Activated T-helper 1 cell treated with anti-CD3 and anti-CD28 coated beads, Interleukin-12 subunit alpha, Interleukin-12 subunit beta, Interleukin-2, Interleukin-4 antibody, amounts not matched to agents 30 ng/mL and 10 ng/mL and 1 ng/mL, durations not matched to agents 14 hours and 24 hours and 36 hours (primary cell): ENCODE measurements at places on chromosomes 5 and 9. TPM values are rescaled to one million over a fixed set of nuclear protein-coding genes. Genes with fewer than 3 reads are reported as not detected.

LIFR gene
- total RNA-seq = 0.10 and 0.20 TPM in 2 replicates

GOLPH3 gene
- 85.1 and 91.3 TPM in 2 replicates for total RNA-seq

SPINK5 gene
- total RNA-seq = not detected in 2 replicates

NFIB gene
- total RNA-seq = not detected in 2 replicates

SLIT3 gene
- total RNA-seq = 0.03 and 0.20 TPM in 2 replicates

CCDC192 gene
- total RNA-seq = not detected in 2 replicates

SEMA6A gene
- total RNA-seq = 0.23 and 0.39 TPM in 2 replicates

PCDHB2 gene
- not detected in 2 replicates for total RNA-seq

NXNL2 gene
- total RNA-seq = not detected in 2 replicates

- H3K27ac ChIP-seq = peak within 1 kb of the TSS; percentile 98
- H3K4me1 ChIP-seq = peaks cover 21% of the 10 kb centered on the region
- peak; percentile 94 for DNase-seq
- peaks cover 11% of the 10 kb centered on the region for H3K27me3 ChIP-seq
Measured at GRCh38 chr9:32572900-32573523, at the start of gene NDUFB6. Gene NDUFB6 (minus strand): TSS chr9:32573159. CDS start chr9:32573060, 99 bp downstream.

DNA sequence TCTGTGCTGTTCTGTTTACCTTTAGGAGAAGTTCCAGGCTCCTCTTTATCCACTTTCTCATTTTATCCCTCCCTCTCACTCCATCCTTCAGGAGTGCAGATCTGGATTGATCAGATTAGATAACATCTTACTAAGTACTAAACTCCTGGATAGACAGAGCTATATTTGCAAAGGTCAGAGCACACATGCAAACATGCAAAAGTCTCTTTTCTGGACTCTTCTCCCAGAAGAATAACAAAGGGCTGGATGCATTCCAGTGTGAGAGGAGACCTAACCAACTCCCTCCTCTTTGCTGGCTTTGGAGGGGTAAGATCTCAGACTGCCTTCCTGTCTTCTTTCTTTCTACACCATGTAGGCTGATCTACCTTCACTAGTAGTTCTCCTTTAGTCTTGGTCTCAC lies 21.4 kb downstream of the GARNL3 start:
- peaks cover 20% of the 10 kb centered on the region for H3K27me3 ChIP-seq
- H3K36me3 ChIP-seq = no peaks in the 10 kb centered on the region
- DNase-seq = no peak
- no peak overlapping the region for H3K4me3 ChIP-seq
- H3K27ac ChIP-seq = no peak overlapping the region

DNA sequence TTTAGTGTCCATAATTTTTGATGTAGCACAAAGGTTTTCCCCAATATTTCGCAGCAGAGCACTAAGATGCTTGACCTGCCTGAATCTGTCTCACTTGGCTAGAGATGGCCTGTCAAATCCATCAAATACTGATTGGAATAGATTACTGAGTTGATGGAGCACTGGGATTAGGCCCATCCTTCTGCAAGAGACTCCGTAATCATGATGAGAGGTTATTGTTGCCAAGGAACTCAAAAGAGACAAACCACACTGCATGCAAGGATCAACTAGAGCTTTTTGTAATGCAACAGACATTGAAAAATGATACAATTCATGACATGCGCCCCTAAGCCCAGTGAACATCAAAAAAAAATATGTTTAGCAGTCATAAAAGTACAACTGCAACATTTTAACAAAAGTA lies 585.3 kb upstream of the GRAMD2B start:
- H3K27ac ChIP-seq = no peak overlapping the region
- H3K27me3 ChIP-seq = no peaks in the 10 kb centered on the region
- no peaks in the 10 kb centered on the region for H3K4me1 ChIP-seq
- no peak overlapping the region for H3K4me3 ChIP-seq
- DNase-seq = no peak

- H3K4me3 ChIP-seq = no peak overlapping the region
- no peak overlapping the region for H3K27ac ChIP-seq
- peaks cover 65% of the 10 kb centered on the region for H3K27me3 ChIP-seq
- H3K36me3 ChIP-seq = peaks cover 8% of the 10 kb centered on the region
- H3K4me1 ChIP-seq = no peaks in the 10 kb centered on the region
Measured at GRCh38 chr5:73380041-73380440, 68.5 kb downstream of the FOXD1 start.

GRCh38 chr5:167447466-167448375 lies 843.7 kb upstream of the WWC1 start:
- no peaks in the 10 kb centered on the region for H3K27me3 ChIP-seq
- no peak overlapping the region for H3K4me3 ChIP-seq

GRCh38 chr5:89208811-89209210 lies 325.8 kb upstream of the MEF2C start:
- H3K27ac ChIP-seq = no peak overlapping the region
- no peaks in the 10 kb centered on the region for H3K27me3 ChIP-seq
- no peak overlapping the region for H3K4me3 ChIP-seq
- H3K4me1 ChIP-seq = no peaks in the 10 kb centered on the region
- H3K36me3 ChIP-seq = no peaks in the 10 kb centered on the region
- no peak for DNase-seq

- H3K27ac ChIP-seq = no peak overlapping the region
- H3K27me3 ChIP-seq = no peaks in the 10 kb centered on the region
- H3K4me3 ChIP-seq = no peak overlapping the region
- H3K4me1 ChIP-seq = no peaks in the 10 kb centered on the region
- no peak for DNase-seq
Measured at GRCh38 chr9:11182001-11182400, 569.2 kb upstream of the PTPRD start.

DNA sequence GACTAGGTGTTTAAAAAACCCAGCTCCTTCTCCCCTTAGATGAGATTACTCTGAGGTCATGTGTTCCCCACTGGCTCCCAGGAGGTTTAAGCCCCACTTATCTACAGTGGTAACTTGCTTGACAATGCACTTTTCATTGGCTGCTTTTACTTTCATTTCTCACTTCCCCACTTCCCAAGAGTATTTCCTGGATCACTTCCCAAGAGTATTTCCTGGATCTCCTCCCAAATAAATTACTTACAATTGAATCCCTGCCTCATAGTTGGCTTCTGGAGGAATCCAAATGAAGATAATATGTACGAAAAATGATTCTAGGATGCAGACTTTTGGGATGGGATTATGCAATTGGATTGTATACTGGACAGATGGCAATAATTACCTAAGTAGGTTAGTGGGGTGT lies 47.1 kb upstream of the CHSY3 start:
- no peak overlapping the region for H3K4me3 ChIP-seq
- no peak overlapping the region for H3K27ac ChIP-seq
- peaks cover 2% of the 10 kb centered on the region for H3K27me3 ChIP-seq
- H3K36me3 ChIP-seq = no peaks in the 10 kb centered on the region
- H3K4me1 ChIP-seq = no peaks in the 10 kb centered on the region
- DNase-seq = no peak

DNA sequence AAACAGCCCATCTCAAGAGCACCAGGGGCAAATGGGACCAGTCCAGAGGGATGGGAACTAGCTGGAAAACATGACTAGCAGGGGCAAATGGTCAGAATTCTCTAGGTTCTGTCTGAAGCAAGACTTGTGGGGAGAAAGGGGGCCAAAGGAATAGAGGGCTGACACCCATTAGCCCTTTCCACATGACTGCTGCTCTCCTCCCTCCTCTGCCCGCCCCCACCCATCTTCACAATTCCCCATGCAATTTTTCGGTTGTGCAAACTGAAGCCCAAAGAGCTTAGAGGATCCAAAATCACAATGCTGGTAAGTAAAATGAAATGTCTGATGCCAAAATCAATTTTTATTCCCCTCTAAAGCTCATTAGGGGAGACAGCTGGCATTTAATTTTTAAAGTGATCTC lies 207.1 kb downstream of the DCP2 start:
- H3K27me3 ChIP-seq = no peaks in the 10 kb centered on the region
- H3K4me3 ChIP-seq = no peak overlapping the region
- H3K36me3 ChIP-seq = no peaks in the 10 kb centered on the region
- no peaks in the 10 kb centered on the region for H3K4me1 ChIP-seq

GRCh38 chr5:51960617-51961121 lies 577.4 kb downstream of the ISL1 start:
- H3K36me3 ChIP-seq = no peaks in the 10 kb centered on the region
- no peak overlapping the region for H3K4me3 ChIP-seq
- H3K27ac ChIP-seq = no peak overlapping the region
- no peak for DNase-seq

DNA sequence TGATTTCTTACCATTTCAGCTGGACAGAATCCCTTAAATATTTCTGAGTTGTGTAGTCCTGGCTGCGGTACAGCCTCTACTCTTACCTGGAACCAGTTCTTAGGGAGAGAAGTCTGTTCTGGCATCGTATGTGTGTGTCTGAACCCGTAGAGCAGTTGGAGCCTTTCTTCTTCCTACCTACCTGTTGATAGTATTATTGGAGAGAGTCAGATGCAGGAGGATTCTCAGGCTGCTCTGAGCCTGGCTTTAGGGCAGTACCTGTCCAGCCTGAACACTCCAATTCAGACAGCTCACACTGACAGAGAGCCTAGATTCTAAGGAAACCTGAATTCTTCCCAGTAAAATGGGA lies 190.1 kb downstream of the CD180 start:
- H3K27ac ChIP-seq = peak overlapping the region; percentile 92
- peaks cover 88% of the 10 kb centered on the region for H3K4me1 ChIP-seq
- peaks cover 22% of the 10 kb centered on the region for H3K36me3 ChIP-seq
- H3K27me3 ChIP-seq = no peaks in the 10 kb centered on the region
- DNase-seq = no peak

DNA sequence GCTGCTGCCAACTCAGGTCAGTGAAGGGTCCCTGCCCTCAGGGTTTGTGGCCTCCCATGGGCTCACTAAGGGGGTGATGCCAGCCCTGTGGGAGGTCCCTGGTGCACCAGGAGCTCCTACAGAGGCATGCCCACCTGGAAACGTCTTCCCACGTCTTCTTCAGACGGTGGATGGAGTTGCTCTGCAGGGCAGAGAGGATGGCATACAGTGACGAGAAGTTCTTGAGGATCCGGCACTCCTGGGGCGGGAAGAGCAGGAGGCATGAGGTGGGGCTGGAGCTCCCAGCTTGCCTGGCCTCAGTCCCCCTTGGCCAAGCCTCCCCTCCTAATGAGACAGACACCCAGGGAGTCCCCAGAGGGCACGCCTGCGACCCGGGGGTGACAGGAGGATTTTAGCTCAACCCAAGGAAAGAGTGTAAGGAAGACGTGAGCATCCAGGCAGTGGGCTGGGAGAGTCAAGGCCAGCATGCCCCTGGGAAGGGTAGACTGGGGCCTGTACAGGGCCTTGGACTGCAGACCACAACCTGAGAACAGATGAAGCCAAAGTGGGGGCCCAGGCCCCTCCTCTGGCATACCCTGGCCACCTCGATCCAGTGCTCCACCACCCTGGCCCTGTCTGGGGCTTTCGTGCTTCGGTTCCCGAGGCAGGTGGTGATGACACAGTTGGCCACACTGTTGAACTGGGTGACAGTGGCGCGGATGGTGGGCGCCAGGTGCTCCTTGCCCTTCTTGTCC lies 14.4 kb downstream of the RALGDS start:
- H3K36me3 ChIP-seq = peaks cover 37% of the 10 kb centered on the region
- no peak overlapping the region for H3K4me3 ChIP-seq
- H3K4me1 ChIP-seq = no peaks in the 10 kb centered on the region

DNA sequence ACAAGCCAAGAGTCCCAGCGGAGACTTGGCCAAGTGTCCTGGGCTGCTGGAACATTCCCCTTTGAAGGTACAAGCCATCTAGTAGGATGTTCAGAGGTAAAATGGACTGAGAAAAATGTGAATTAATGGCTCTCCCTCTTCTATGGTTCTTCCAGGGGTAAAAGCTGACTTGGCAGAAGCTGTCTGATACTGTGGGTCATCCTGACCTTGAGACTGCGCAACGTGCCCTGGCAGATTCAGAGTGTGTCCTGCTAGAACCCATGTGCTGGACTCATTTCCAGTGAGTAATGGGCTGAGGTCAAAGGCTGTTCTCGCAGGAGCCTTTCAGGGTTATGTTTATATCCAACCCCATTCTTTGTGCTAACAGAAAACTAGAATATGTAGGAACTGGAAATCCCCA lies 423.0 kb upstream of the CD180 start:
- H3K4me3 ChIP-seq = no peak overlapping the region
- H3K27ac ChIP-seq = no peak overlapping the region

GRCh38 chr5:173884402-173885053 lies 3.6 kb upstream of the CPEB4 start:
- H3K27ac ChIP-seq = peak overlapping the region; percentile 53
- H3K4me3 ChIP-seq = peak overlapping the region; percentile 25
- H3K4me1 ChIP-seq = peaks cover 57% of the 10 kb centered on the region
- H3K36me3 ChIP-seq = peaks cover 13% of the 10 kb centered on the region
- peak; percentile 43 for DNase-seq

GRCh38 chr5:94316916-94317838 lies 301.2 kb downstream of the KIAA0825 start:
- H3K27me3 ChIP-seq = peaks cover 3% of the 10 kb centered on the region
- no peaks in the 10 kb centered on the region for H3K36me3 ChIP-seq
- H3K4me1 ChIP-seq = no peaks in the 10 kb centered on the region

- peaks cover 49% of the 10 kb centered on the region for H3K36me3 ChIP-seq
- peaks cover 77% of the 10 kb centered on the region for H3K4me1 ChIP-seq
- H3K27ac ChIP-seq = peak overlapping the region; percentile 95
- H3K27me3 ChIP-seq = no peaks in the 10 kb centered on the region
- H3K4me3 ChIP-seq = peak overlapping the region; percentile 99
- no peak for DNase-seq
Measured at GRCh38 chr5:132489871-132490483, 596 bp downstream of the IRF1 start.

GRCh38 chr5:84397385-84397784 lies 12.7 kb upstream of the EDIL3 start:
- no peaks in the 10 kb centered on the region for H3K36me3 ChIP-seq
- no peaks in the 10 kb centered on the region for H3K27me3 ChIP-seq
- H3K4me3 ChIP-seq = no peak overlapping the region
- H3K27ac ChIP-seq = no peak overlapping the region

- H3K4me1 ChIP-seq = peaks cover 45% of the 10 kb centered on the region
- H3K27me3 ChIP-seq = peaks cover 2% of the 10 kb centered on the region
- peaks cover 21% of the 10 kb centered on the region for H3K36me3 ChIP-seq
- no peak overlapping the region for H3K27ac ChIP-seq
- no peak for DNase-seq
Measured at GRCh38 chr5:10442576-10442975, 897 bp downstream of the ROPN1L start.

DNA sequence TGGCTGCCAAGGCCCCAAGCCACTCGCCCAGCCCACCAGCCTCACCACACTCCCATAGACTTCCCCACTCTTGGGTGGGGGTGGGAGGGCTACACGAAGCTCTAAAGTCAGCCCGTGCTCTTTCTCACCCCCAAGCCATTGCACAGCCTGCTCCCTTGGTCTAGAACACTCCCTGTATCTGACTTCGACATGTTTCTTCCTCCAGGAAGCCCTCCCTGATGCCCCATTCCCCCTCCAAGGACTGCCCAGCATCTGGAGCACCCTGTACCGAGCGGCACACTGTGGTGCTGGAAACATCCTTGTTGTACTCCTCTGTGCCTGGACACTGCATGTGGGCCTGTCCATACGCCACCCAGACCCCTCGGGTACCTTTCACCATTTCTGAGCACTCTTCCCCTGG lies 49.4 kb upstream of the KCNMB1 start:
- no peak overlapping the region for H3K4me3 ChIP-seq
- H3K27me3 ChIP-seq = peaks cover 3% of the 10 kb centered on the region
- H3K27ac ChIP-seq = no peak overlapping the region

- no peak overlapping the region for H3K4me3 ChIP-seq
- H3K36me3 ChIP-seq = no peaks in the 10 kb centered on the region
- H3K4me1 ChIP-seq = no peaks in the 10 kb centered on the region
- no peak for DNase-seq
- H3K27me3 ChIP-seq = no peaks in the 10 kb centered on the region
- no peak overlapping the region for H3K27ac ChIP-seq
Measured at GRCh38 chr5:12354686-12355085, 450.4 kb upstream of the CTNND2 start.

- H3K27ac ChIP-seq = no peak overlapping the region
- no peak for DNase-seq
- peaks cover 2% of the 10 kb centered on the region for H3K27me3 ChIP-seq
- no peaks in the 10 kb centered on the region for H3K36me3 ChIP-seq
Measured at GRCh38 chr9:79764374-79764773, 192.6 kb downstream of the TLE4 start.

GRCh38 chr9:36382484-36382883 lies 17.6 kb downstream of the RNF38 start:
- DNase-seq = no peak
- no peaks in the 10 kb centered on the region for H3K27me3 ChIP-seq
- no peak overlapping the region for H3K4me3 ChIP-seq
- peaks cover 39% of the 10 kb centered on the region for H3K4me1 ChIP-seq
